ENCODE measurements at places on chromosomes 16 and 17.

DNA sequence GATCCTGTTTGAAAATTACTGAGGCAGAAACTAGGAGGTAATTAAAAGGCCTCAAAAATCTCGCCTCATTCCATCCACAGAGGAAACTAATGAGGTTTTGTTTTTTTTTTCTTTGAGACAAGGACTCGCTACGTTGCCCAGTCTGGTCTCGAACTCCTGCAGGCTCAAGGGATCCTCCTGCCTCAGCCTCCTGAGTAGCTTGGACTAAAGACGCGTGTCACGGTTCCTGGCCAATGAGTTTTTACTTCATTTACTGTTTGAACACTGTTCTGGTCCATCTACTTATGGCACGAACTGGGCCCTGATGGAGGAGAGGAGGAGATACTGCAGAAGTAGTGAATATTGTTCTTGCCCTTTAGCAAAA lies 600 bp upstream of the BLTP2 start:
- DNase-seq, result no peak

- no peak for DNase-seq
Observed at GRCh38 chr16:55035029-55035428, 104.4 kb downstream of the IRX5 start.

DNA sequence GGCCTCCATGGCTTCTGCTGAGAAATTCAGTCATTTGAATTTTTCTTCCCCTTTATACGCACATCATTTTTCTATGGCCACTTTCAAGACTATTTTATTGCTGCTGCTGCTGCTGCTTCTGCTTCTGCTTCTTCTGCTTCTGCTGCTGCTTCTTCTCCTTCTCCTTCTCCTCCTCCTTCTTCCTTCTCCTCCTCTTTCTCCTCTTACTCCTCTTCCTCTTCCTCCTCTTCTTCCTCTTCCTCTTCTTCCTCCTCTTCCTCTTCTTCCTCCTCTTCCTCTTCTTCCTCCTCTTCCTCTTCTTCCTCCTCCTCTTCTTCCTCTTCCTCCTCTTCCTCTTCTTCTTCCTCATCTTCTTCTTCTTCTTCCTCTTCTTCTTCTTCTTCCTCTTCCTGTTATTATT lies 22.4 kb downstream of the CPD start:
- no peak for DNase-seq

DNA sequence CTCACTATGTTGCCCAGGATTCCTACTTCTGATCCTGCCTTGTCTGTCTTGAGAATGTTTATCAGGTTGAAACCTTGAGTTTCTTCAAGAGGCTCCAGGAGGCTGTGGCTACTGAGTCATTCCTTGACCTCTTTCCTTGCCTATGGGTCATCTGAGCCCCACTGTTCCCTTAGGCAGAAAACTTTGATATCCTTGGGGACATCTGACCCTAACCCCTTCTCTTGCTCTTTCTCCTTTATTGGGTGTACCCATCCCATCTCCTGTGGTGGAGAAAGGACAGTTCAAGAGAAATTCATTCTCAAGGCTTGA lies 12.5 kb downstream of the ARL4D start:
- no peak for DNase-seq

- DNase-seq, result no peak
Observed at GRCh38 chr17:39429600-39429999, 21.5 kb downstream of the MED1 start.

DNA sequence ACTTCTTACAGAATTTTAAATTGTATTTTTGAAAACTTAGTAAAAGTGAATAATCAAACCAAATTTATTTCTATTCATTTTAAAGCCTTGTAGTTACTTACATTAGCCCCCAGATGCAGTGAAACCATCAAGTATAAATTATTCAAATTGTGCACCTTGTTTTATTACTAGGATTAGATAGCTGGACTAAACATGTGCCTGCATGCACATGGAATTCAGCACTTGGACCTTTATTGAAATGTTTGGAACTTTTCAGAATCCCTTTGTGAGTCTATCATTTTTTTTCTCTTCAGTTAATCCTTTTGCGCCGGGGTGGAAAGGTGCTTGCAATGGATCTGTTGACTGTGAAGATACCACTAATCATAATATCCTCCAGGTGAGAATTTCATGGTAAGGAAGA lies 4.7 kb downstream of the ZPBP2 start:
- no peak for DNase-seq

GRCh38 chr17:59621771-59622170 lies 2.1 kb downstream of the CLTC start:
- no peak for DNase-seq

DNA sequence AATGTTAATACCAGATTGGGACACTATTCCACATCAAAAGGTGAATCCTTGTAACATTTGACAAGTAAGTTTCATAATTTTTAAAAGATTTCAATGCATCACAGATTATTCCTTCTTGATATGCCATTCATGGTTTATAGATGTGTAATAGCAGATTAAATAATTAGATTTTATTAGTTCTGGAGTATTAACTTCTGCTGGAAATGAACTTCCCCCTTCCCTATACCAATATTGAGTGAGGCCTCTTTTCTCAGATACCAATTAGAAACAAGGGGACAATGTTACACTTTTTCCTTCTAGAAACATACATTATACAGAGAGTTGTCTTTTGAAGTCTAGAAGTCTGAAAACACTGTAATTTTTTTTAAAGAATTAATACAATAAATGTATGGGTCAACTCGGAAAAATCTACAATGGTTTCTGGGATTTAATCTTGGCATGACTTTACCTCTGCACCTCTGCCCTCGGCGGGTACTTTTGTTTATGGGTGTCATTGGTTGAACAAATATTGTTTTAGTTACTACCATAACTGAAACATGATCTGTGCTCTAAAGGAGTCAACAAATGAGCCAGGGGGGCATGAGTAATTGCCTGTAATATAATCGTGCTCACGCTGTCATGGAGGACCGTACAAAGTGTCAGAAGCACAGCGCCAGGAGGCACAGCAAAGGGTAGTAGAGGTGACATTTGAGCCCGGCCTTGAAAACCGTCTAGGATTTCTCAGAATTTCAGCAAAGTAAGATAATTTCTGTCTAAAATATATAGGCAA lies 8.2 kb downstream of the LRRC37B start:
- no peak for DNase-seq

DNA sequence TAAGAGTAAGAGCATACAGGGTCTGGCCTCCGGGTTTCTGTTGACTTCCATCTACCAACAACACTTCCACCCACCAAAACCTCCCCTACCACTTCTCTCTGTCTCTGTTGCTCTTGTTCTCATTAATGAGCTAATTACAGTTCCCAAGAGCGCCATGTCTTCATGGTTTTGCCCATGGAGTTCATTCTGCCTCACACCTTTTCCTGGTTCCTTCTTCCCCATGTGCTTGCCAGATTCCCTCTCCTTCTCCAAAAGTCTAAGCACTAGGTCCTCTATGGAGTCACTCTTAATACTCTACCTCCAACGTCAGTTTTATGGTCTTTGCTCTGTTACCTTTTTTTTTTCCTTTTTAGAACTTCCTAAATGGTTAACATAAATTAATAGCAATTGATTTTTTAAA lies 92.8 kb downstream of the MYO1D start:
- DNase-seq, result no peak

DNA sequence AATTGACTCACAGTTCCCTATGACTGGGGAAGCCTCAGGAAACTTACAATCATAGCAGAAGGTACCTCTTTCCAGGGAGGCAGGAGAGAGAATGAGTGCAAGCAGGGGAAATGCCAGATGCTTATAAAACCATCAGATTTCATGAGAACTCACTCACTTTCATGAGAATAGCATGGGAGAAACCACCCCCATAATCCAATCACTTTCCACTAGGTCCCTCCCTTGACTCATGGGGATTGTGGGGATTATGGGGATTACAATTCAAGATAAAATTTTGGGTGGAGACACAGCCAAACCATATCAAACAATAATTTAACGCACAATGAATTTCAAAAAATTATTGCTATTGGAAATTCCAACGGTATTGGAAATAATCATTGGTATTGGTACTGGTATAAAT lies 15.1 kb downstream of the ABCA9 start:
- no peak for DNase-seq

- DNase-seq, result no peak
Observed at GRCh38 chr16:23408242-23408822, 44.7 kb downstream of the COG7 start.

DNA sequence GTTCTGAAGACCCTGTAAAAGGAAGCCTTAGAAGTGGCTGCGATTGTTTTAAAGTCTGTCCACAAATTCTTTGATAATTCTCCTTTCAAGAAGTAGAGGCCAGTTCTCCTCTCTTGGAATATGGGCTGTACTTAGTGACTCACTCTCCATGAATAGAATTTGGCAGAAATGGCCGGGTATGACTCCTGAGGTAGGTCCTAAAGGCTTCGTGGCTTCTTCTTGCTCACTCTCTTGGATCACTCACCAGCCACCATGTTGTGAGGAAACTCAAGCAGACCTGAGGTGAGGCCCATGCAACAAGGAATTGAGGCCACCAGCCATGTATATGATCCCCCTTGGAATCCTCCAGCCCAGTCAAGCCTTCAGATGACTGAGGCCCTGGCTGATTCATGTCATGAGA lies 75.8 kb downstream of the WWOX start:
- DNase-seq, result no peak

- no peak for DNase-seq
Observed at GRCh38 chr16:82138478-82139285, 31.3 kb downstream of the MPHOSPH6 start.

- no peak for DNase-seq
Observed at GRCh38 chr17:9666461-9667050, 21.2 kb downstream of the USP43 start.

DNA sequence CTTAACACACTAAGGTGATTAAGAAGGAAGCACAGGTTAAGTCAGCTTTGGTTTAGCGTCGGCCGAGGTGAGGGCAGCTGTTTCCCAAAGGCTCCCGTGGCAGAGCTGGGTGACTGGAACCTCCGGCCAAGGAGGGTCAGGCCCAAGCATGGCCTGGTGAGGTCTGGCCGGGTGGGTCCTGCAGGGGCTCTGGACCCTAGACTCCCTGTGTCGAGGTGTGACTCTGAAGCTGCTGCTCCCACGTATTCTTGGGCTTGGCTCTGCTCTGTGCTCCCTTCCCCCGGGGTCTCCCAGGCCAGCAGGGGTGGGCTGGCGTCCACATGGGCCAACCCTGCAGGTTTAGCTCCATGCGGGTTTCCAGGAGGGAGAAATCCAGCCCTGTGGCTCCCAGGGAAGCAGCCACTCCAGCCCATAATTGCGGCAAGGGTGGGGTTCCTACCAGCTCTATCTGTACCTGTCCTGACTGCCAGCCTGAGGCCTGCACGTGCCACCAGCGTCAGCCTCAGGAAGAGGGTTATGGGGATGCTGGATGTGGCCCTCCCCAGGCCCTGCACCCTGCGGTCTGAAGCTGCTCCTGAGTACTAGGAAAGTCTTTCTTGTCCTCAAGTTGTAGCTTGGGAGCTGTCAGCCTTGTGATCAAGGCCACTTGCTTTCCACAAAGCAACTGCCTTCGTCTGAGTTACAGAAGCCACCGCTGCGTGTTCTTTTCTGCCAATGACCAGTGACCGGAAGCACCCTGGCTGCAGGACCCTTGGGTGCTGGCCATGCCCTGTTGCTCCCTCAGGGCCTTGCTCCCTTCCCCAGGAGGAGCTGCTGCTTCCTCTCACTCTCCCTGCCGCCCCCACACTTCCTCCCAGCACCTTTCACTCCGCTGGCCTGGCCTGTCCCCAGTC lies 4.8 kb downstream of the CDK5R1 start:
- DNase-seq, result no peak

DNA sequence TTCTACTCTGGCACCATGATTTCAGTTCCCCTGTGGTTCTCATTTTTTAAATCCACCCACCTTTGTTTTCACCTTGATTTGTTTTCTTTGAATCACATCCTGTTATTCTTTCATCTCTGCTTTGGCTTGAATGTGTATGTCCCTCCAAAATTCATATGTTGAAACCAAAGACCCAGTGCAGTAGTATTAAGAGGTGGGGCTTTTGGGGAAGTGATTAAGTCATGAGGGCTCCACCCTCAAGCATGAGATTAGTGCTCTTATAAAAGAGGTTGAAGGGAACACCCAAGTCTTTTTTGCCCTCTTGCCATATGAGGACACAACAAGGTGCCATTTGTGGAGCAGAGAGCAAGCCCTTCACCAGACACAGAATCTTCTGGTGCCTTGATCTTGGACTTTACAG lies 382.3 kb downstream of the SLC39A11 start:
- no peak for DNase-seq

DNA sequence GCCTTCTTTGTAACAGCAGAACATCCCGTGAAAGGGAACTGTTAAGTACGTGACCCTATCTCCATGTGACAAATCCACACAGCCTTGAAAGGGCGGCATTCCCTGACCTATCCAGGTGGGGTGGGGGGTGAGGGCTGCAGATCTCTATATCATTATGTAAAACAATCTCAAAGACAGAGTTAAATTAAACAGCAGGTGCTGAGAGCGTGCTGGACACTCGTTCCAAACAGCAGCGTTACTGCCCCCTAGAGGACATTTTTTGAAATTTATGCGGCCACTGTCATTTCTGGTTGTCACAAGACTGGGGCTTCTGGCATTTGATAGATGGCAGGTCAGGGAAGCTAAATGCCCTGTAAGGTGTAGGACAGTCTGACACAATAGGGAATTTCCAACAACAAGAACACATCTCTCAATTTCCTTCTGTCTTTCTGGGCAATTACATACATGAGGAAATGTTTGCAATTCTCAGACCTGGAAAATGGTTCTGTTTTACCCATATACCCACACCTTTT lies 6.7 kb upstream of the SLC25A39 start:
- peak; percentile 57 for DNase-seq

- DNase-seq, result no peak
Observed at GRCh38 chr16:89907055-89907814, 11.4 kb upstream of the MC1R start.

- peak; percentile 89 for DNase-seq
Observed at GRCh38 chr16:2267913-2268666, at the start of gene RNPS1. TSS of gene RNPS1 (minus strand) at chr16:2268126. CDS start at chr16:2264643, 3,483 bp downstream.
